ENCODE measurements at places on chromosomes 4 and X.

DNA sequence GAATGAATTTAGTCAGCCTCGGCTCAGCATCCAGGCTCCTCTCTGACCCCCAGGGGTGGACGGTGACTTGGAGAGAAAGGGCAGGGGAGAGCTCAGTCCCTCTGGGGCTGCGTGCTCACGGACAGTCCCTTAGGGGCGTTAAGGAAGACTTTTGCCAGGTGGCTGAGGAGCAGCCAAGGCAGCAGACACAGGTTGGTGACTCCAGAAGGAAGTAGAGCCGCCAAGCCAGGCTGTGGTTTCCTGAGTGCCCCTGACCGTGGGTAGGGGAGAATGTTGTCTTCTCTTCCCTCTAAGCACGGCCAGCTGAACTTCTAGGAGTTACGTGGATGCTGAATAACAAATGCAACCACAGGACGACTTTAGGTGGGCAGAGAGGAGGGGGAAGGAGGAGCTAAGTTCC lies 91.0 kb upstream of the MTM1 start:
- no peak for DNase-seq

- DNase-seq = no peak
Observed at GRCh38 chrX:153450949-153451277, 5.1 kb upstream of the TREX2 start.

DNA sequence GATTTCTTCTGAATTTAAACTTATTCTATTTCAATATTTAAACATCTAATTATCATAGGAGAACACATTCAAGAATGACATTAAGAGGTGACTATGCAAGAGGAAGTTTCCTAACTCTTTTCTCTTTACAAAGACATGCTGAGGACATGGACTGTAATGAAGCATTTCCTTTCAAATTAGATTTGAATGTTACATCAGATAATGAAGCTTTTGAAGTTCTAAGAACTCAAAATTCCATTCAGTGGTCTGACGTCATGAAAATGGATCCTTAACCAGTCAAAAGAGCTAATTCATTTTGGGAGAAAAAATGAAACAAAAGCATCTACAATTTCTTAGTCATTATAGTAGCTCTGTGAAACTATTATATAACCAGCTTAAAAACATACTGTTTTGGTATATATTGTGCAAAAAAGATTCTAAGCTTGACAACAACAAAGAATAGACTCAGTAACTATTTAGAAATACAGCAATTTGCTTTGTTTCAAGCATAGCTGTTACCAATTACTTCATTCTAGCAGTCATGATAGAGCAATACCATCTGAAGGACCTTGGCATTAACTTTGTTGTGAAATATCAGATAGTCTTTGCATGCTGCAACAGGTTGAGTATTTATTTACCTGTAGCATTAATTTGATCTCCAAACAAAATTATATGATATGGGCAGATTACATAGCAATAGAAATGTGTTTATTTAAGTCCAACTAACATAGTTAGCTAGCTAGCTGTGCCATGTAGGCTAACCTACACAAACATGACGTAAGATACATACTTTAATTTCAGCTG lies 13.7 kb upstream of the DTHD1 start:
- no peak for DNase-seq

- DNase-seq = no peak
Observed at GRCh38 chr4:185834088-185834487, 22.1 kb upstream of the SORBS2 start.

DNA sequence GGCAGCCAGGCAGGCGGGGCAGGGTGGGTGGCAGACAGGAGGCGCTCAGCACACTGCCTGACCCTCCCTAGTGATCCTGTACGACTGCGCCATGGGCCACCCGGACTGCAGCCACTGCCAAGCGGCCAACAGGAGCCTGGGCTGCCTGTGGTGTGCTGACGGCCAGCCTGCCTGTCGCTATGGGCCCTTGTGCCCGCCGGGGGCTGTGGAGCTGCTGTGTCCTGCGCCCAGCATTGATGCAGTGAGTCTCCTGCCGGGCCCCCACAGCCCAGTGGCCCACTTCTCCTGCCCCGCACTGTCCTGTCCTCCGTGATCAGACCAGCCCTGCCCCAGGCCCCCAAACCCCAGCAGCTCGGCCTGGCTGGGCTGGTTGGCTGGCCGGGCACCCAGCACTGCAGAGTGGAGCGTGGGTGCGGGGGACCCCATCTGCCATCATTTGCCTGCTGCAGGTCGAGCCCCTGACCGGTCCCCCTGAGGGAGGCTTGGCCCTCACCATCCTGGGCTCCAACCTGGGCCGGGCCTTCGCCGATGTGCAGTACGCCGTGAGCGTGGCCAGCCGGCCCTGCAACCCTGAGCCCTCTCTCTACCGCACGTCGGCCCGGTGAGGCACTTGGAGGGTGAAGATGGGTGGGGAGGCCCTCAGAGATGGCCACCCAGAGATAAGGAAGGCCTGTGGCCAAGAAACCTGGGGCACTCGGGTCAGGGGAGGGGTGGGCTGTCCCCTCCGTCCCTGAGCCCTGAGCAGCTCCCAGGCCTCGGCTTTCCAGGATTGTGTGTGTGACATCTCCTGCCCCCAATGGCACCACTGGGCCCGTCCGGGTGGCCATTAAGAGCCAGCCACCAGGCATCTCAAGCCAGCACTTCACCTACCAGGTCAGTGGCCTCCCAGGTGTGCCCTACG lies 7.6 kb downstream of the PLXNB3 start:
- DNase-seq = no peak

- DNase-seq = no peak
Observed at GRCh38 chr4:94931626-94932025, 173.9 kb downstream of the BMPR1B start.

- no peak for DNase-seq
Observed at GRCh38 chr4:121939690-121940089, 12.2 kb downstream of the TRPC3 start.

DNA sequence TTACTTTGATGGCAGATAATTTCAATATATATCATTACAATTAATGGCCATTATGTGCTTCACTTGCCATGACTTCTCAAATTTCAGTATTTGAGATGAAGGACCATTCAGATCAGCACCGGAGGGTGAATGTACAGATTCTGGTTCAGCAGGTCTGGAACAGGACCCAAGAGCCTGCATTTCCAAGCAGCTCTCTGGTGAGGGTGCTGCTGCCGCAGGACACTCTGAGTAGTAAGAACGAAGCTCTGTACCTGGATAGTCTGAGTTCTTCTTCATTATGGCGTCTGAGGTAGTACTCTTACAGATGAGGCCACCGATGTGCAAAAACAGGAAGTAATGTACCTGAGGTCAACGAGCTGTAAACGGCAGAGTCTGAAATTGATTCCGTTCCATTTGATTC lies 228.2 kb downstream of the FBXW7 start:
- no peak for DNase-seq

GRCh38 chrX:110750526-110751189 lies 45.0 kb downstream of the CHRDL1 start:
- DNase-seq = no peak

DNA sequence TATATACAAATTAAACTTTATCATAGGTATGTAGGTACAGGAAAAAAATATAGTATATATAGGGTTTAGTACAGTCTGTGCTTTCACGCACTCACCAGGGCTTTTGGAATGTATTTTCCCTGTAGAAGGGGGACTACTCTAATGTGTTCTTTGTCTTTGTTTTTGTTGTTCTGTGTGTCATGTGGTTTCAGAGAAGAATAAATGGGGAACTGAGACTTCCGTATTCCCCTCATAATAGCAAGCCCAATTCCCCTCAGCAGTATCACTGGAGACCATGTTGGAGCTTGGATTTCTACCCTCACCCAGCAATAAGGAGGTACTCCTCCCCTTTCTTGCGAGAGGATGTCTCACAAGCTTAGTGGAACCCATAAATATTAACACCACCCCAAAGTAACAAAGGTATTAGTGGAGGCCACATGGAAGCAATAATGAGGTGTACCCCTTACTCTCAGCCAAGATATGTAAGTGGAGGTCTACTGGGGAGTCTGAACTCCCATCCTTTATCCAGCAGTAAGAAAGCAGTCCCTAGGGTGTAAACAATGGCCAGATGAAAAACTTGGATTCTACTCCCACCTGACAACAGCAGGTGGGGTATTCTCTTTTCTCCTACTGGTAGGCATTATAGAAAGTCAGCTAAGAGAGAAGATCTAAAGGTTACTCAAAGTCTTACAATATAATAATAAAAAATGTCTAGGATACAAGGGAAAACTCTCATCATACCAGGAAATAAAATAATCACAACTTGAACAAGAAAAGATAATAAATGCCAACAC lies 805.4 kb upstream of the GALNTL6 start:
- no peak for DNase-seq

DNA sequence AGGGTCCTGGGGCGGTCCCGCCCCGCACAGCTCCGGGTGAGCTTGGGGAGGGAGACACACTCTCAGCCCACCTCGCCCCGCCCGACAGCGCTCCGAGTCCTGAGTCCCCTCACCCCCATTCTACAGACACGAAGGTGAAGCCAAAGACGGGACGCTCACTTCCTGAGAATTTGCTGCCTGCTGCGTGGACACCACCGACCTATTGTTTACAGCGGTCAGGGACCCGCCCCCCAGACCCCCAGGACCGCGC lies 796 bp upstream of the ZNF141 start:
- no peak for DNase-seq
